NCI-H510A (cell line): ENCODE measurements at places on chromosomes 3 and 15.
A peak's percentile ranks its signal among the peaks of the same experiment; 100 is the strongest.

DNA sequence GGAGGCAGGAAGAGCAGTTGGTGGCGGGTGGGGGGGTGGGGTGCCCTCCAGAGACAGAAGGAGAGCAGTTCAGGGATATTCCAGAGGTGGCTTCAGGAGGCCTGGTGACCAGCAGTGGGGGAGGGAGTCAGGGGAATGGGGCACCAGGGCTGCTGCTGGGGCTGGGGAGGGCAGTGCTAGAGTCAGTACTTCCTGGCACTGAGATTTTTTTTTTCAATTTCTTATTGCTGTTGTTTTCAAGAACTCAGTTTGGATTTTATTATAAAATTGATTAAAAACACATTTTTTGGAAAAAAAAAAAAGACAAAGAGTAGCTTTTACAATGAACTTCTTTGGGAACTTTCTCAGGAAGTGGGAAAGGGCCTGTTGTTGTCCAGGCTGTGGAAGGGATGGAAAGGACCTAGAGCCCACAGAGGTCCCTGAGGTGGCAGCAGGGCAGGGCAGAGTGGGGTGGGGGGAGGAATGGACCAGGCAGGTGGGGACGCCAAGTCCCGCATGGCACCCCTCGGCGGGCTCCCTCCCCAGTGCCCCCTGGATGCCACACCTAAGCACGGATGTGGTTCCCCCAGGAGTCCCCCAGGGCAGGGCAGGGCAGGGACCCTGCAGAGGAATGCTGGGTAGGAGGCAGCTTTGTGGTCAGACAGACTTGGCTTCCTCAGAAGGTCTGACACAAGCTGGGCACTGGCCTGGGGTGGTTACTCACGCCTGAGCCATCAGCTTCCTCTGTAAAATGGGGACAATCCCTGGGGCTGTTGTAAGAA, 8.5 kb upstream of the ANPEP start:
- no peak for DNase-seq

DNA sequence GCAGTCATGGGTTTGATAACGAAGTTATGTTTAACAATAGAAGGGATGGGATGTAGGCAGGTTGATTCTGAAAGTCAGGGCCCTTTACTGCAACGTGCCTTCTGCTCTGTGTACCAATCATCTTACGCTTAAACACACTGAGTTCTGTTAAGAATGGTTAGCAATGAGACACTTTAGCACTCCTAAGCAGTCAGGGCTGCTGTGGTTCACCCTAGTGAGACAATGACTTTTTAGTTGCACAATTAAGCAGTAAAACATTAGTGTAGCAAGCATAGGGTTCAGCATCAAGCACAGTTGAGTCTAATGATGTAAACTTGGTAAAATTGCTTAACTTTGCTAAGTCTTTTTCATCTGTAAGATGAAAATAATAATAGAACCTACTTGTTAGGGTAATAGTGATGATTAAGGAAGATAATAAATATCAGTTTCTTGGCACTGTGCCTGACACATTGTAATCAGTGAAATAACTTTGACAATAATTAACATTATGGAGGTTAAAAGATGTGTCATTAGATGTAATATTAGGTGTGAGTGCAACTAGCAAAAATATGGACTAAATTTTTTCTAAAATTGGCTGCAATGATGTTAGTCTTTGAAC, 484.2 kb upstream of the THBS1 start:
- DNase-seq = no peak

- DNase-seq = peak; percentile 30
Measured at GRCh38 chr3:99925584-99926230, 108.0 kb downstream of the CMSS1 start.

DNA sequence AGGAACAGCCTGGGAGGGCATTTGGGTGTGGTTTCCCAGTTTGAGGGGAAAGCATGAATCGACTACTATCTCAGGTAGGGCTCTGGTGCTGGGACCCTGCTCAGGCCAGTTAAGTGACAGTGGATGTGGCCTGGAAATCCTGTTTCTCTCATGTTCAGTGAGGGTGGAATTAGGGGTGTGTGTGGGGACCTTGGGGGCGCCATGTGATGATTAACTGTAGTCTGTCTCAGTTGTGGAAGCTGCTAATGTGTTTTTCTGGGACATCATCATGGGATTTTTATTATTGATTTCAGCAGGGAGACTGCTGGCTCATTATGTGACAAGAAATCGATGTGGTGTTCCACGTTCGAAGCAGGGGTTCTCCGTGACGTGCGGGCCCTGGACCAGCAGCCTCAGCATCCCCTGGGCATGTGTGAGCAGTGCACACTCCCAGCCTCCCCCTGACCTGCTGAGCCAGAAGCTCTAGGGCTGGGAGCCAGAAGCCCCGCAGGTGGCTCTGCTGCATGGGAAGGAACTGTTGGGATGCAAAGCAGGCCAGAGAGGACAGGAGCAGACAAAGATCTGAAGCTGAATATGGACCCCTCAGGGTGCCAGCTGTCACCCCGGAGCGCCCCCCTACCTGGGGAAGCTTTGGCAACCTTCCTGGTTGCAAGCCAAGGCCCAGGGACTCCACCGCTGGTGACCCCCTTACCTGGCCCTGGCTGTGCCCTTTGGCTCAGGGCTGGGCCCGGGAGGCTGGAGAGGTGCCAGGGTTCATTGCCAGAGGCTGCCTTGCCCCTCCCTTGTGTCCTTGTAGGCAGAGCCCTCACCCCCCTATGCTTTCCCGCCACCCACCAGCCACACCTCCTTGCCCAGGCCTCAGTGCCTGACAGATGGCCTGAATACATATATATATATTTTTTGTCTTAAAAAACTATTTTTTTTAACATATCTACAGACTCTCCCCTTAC, 149.8 kb downstream of the APBA2 start:
- no peak for DNase-seq

- DNase-seq = no peak
Measured at GRCh38 chr3:43017004-43017403, 37.9 kb downstream of the GASK1A start.

- no peak for DNase-seq
Measured at GRCh38 chr15:77497110-77497737, 76.5 kb downstream of the HMG20A start.

DNA sequence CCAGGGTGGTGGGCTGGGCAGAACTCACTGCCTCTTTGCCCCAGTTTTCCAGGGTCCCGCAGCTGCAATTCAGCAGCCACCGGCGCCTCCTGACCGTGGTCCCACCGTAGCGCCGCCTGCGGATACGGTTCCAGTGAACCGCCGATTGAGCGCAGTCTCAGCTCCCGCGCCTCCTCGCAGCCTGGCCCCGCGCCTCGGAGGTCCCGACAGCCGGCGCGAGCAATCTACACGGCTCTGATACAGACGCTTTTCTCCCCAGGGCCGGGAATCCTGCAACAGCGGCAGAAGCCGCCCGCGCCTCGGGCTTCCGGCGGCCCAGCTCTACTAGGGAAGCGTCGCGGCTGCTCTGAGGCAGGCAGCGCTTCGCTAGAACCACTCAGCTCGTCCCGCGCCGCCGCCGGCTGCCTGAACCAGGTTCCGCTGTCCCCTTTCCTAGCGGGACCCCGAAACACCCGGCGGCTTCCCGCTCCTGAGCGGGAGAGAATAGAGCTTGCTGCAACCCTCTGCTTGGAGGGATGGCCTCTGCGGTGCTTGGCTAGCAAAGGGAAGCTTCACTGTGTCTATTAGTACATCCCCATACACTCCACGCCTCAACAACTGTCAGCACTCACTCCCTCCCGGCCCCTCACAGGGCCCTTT, 3.1 kb downstream of the FOXL2NB start:
- DNase-seq = no peak

GRCh38 chr3:195921334-195921791, 13.0 kb upstream of the TNK2 start:
- no peak for DNase-seq

GRCh38 chr3:111143-112069, 85.2 kb upstream of the CHL1 start:
- peak; percentile 62 for DNase-seq

- no peak for DNase-seq
Measured at GRCh38 chr15:73373221-73373620, 4.5 kb upstream of the HCN4 start.
